ENCODE measurements at places on chromosomes 4 and X.

DNA sequence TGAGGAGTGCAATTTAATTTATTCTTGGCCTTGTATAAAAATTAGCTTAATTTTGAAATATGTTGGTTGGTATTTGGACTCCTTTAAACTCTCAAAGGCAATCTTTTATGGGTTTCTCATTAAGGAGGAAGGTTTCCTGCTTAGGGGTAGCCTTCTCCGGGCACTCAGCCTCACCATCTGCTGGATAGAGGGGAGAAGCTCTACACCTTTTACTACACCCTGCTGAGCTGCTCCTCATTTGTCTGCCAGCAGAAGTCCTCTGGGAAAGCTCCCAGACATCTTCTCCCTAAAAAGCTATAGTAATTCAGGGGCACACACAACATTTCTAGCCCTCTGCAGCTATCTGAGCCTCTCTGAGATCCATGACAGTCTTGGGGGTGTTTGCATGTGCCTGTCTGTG lies 179.1 kb downstream of the SOWAHB start:
- peak; percentile 15 for DNase-seq

DNA sequence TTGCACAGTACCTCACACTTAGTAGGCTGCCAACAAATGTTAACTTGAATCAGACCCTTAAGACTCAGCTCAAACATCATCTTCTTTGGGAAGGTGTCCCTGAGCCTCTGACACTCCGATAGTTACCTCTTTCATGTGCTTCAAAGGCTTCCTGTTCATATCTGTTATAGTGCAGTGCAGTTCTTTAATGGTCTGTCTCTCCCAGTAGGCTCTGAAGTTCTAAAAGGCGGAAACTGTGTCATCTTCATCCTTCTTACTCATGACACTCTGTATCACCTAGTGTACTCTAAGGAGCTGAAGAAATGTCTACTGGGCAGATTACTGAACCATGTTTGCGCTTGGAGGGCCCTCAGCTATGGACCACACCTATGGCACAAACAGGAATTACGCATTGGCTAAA lies 2.1 kb upstream of the DIAPH2 start:
- no peak for DNase-seq

- DNase-seq: no peak
Observed at GRCh38 chr4:88843067-88843685, 145.5 kb upstream of the NAP1L5 start.

- DNase-seq: no peak
Observed at GRCh38 chr4:144178414-144178813, 37.9 kb upstream of the GYPA start.

- DNase-seq: peak; percentile 79
Observed at GRCh38 chr4:37802068-37802666, 24.3 kb upstream of the PGM2 start.

DNA sequence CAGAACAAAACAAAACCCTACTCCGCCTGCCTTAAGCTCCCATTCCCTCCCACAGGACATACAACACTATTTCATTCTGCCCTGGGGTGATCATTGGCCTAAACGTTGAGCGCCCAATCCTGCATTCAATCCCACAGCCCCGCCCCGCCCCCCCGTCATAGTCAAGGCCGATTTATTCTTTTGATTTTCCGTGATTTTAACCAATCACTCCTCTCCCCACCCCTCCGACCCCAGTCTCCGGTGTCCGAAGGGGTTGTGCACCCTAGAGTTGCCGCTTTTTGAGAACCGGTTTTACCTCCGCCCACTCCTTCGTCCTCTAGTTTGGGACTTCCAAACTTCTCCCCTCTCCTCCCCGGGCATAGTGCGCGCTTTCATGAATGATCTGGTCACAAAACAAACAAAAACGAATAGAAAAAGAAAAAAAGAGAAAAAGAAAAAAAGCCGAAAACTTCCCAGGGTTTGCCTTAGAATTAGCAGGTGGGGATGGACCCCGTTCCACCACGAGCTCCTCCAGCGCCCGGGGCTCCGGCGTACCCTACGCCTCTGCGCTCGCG lies 446 bp upstream of the UBE2A start:
- DNase-seq: no peak

DNA sequence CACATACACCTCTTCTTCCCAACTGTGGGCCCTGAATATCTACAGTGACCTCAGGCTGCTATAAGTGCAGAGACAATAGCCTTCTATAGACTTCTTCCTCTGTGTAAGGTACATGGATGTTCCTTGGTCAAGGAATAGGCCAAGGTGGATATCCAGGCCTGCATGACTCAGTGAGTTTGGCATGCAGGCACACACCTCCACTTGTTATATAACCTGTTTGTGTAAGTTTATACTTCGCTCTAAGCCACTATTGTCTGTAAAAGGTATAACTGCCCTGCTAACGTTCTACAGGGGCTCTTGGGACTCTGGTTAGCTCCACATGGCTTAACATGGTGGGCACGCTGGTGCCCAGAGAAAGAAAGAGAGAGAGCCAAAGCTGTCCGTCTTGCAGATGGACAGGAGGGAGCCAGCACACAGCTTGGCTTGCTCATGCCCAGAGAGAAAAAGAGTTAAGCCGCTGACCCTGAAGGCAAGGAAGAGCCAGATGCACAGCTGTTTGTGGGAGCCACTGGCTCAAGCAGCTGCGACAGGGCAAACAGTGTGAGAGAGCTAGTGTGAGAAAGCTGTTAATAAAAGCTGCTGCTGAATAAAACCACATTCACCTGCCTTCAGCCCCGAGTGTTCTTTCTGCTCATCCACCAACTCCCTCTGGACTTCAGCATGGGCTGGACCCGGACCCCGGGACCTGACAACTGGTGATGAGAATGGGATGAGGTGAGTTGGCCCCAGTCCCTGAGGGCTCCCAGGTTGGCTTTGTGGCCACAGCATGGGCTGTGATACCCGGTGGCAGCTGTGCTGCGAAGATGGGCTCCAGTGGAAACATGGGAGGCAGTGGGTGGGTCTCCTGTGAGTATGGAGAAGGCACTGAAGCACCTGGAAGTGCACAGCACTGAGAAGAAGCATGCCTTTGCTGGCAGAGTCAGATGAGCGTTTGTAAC lies 44.5 kb upstream of the ZBTB33 start:
- no peak for DNase-seq

DNA sequence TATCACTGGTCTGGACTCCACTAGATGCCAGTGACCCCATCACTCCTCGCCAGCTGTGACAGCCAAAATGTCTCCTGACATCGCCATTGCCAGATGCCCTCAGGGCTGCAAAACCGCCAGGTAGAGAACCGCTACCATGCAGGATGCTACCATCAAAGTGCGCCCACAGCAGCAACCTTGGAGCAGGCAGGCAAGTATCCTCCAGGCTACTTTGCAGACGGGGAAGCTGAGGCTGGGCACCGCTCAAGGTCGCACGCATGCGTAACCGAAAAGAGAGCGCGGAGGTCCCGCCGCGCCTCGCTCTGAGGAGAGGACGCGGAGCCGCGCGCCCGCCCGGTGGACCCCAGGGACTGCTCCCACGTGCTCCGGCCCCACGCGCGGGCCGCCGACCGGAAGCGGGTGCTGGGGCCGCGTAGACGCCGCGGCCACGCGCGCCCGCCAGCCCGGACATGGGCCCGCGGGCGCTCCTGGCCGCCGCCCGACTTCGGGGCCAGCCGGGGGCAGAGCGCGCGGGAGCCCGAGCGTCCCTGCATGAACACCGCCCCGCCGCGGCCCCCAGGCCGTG lies at the start of gene STS:
TSS of gene STS (plus strand) at position 300 of the 565 bp plus-strand sequence. CDS start 105,488 bp downstream, outside the sequence.
- peak; percentile 54 for DNase-seq

DNA sequence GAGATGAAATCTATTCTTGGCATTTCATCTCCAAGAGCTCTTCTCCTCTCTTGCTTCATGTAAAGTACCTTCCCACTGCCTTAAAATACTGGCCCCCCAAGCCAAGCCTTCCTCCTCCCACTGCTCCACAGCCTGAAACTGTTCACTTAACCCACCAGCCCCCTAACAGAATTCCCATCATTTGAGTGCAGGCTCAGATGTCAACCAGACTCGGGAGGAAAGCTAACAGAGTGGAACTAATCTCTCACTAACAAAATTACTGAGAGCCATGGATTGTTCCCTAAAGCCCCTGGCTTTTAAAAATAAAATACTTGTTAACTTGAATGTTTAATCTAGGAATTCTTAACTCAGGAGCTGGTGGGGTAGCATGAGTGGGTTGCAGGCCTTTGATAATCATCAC lies 7.1 kb upstream of the DCUN1D4 start:
- peak; percentile 28 for DNase-seq

Measured in NCI-H524 (cell line).